ENCODE measurements at places on chromosomes 6 and 20.
A peak's percentile ranks its signal among the peaks of the same experiment; 100 is the strongest.

GRCh38 chr6:167491438-167492099 lies 166.7 kb downstream of the TTLL2 start:
- DNase-seq: no peak

DNA sequence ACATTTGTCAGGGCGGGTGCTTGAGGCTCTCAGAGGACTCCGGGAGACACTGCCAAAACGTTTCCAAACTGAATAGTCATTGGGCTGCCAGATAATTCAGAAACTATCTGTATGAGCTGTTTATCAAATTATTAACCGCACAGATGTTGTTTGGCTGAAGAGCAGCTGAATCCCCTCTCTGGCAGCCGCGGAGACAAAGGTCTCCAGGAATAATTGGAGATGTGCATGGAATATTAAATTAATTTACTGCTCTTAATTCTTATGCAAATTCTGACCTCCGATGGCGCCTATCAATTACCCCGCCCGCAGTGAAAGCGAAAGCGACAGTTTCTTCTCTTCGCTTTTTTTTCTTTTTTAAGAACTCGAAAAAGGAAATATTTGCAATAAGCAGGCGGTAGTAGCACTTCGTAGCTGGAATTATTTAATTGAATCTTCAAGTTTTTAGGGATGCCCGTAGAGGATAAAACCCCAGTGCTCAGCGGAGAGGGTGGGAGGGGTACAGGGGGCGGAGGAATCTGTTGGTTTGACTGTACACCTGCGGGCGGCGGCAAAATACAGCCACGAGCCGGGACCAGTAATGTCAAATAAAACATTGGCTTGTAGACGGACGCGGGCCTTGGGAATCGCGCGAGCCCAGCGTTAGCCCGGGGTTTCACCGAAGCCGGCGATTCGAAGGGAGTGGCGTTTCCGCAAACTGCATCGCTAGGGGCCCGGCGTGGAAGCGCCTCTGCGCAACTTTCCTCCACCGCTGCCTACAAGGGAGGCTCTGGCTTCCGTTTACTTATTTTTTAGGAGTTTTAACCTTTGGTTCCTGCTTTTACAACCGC lies 6.2 kb downstream of the LINC00237 start:
- peak; percentile 58 for DNase-seq

GRCh38 chr6:110140650-110141049 lies 38.8 kb downstream of the WASF1 start:
- DNase-seq: no peak

DNA sequence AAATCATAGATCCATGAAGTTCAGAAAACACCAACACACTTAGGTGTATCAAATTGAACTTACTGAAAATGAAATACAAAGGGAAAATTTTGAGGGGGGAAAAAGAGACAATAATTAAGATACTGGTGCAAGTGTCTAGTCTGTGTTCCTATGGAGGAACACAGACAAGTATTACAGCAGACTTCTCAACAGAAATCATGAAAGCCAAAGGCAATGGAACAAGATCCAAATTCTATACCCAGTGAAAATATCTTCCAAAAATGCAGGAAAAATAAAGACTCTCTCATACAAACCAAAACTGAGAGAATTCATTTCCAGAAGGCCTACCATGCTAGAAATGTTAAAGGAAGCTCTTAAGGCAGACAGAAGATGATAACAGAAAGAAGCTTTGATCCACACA lies 63.1 kb downstream of the NRN1 start:
- no peak for DNase-seq

DNA sequence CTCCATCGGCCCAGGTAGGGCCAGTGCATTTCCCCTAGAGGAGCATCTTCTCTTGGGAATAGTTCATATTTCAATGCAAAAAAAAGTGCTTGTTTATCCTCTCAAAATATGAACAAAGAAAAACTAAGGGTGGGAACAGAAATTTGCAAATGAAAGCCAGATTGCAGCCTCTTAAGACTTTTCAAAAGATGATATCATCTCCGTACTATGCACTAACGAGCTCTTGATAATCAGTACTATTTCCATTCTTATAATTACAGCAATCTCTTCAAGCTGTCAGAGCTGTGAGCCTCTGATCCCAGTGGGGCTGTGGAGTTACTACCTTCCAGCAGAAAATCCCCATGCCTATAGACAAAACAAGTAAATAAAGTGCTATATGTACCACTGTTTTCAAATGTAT lies 77.1 kb downstream of the SOD2 start:
- no peak for DNase-seq

GRCh38 chr20:35012227-35013069 lies 56.8 kb downstream of the MYH7B start:
- no peak for DNase-seq

- no peak for DNase-seq
Measured at GRCh38 chr6:43713643-43714310, 26.2 kb upstream of the MRPS18A start.

DNA sequence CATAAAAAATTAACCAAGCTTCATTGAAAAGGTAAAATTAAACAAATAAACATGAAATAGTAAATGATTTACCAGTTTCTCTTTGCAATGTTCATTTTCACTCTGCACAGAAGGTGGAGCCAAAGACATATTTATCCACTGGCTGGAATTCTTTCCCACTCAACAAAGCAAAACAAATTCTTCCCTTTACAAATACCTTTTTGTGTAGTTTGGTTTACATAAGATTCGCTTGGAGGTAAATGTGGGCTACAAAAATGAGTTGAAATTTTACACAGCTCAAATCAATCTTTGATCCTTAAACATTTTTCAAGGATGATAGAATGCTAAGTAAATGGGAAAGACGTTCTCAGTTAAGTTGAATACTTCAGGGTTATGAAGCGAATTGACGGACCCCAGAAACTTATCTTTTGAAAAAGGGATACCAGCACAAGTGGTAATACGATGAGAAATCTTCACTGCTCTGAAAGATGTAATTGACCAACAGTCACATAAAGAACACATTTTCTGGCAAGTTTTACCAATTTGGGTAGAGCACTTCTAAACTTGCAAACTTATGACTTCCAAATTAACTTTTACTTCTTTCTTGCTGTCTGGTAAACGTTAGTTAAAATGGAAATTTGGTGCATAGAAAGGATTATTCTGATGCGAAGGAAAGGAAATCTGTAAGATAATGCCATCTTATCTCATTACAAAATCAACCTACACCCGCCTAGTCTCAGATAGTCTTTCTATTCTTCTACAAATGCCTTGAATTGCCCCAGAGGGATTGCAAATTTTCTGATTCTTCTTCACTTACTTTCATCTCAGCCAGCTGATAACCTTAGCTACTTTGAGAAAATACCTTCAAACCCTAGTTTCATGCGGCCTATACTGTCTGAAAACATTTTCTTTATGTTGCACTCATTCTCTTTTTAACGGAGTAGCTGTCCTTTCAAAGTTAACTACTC lies 4.7 kb upstream of the GJA1 start:
- no peak for DNase-seq

GRCh38 chr6:35473075-35473849 lies 5.1 kb downstream of the RPL10A start:
- peak; percentile 38 for DNase-seq

DNA sequence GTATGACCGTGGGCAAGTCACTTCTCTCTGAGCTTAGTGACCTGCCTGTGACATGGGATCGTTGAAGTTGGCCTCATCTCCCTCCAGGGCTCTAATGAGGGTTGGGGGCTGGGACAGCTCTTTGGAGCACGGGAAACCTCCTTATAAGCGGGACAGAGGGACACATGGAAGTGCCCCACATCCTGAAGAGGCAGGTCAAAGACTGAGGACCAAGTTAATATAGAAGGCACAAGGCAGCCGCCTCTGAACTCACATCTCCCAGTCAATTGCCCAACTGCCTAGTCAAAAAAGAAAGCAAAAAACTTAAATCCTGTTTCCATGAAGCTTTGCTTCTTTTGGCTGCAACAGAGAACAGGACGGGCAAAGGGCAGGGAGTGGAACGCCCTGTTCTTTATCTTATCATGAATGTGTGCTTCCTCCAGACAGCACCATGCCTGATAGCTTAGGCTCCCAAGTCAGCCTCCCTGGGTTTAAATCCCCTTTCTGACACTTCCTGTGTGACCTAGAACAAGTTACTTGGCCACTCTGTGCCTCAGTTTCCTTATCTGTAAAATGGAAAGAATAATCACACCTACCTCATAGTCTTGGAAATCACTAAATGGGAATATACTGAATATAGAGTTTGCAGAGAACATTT lies 27.1 kb downstream of the LBP start:
- DNase-seq: no peak

- DNase-seq: no peak
Measured at GRCh38 chr6:44685213-44685612, 297.7 kb downstream of the CDC5L start.

- DNase-seq: peak; percentile 24
Measured at GRCh38 chr6:28807682-28808280, 116.0 kb downstream of the TRIM27 start.

- DNase-seq: no peak
Measured at GRCh38 chr6:79571030-79571367, 33.8 kb upstream of the LCA5 start.

DNA sequence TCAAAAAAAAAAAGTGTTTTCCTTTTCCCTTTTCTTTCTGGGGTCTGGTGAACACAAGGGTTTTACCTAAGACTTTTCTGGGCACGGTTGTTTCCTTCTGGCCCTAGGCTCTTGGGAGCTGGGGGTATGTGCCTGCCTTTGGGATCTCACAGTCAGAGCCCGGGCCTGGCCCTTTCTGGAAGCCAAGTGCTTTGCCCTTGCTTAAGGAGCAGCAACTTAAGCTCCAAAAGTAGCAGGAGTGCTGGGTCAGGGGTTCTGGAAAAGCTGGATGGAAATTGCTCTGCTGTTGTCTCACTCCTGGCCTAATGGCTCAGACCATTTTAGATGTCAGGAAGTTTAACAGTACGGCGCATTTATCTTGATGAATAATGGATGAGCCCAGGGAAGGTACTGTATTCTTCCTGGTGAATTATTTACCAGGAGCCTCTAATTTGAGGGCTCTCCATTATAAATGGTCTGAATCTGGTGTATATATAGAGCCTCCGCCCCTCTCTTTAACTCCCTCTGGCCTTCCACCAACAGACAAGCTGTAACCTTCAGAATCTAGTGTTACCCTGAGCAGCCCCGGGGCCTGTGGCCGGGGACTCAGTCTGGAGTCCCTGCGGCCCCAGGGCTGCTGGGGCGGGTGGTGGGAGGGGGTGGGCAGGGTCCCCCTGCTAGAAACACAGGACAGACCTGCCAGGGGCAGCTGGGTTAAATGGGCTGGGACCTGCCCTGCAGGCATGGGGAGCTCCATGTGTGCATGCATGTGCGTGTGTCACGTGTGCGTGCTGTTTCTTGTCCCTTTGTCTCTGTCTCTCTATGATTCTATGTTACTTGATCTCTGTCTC lies 37.5 kb downstream of the PTK7 start:
- no peak for DNase-seq

- no peak for DNase-seq
Measured at GRCh38 chr6:125142618-125143017, 11.0 kb upstream of the TPD52L1 start.

GRCh38 chr20:31740208-31740607 lies 1.1 kb downstream of the TPX2 start:
- DNase-seq: peak; percentile 40

- DNase-seq: no peak
Measured at GRCh38 chr6:74137911-74138310, 441.9 kb downstream of the CD109 start.

DNA sequence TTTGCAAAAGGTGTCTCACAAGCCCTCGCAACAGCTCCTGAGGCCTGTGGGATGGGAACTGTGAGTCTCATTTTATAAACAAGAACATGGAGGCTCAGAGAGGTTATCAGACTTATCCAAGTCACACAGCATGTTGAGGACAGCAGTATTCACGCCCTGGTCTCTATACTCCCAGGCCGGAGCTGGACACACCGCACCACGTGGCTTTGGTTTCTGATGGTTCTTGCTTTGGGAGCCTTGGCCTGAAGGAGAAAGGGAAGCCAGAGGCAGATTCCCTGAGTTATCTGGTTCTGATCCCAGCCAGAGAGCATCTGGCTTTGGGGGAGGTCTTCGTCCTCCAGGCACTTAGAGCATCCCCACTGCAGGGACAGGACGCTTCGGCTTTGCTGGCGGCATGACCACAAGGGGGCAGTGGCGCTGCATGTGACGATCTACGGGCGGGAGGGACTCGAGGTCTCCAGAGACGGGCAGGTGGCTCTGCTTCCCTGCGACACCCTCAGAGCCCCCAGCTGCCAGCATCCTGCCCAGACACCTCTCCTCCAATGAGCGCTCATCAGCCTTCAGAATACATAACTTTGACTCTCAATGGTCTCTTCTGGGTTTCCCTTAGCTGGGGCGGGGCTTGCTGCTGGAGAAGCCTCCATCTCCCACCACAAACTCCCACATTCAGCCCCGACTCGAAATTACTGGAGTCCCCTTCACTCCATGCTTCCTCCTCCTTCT lies 51.4 kb upstream of the SAYSD1 start:
- peak; percentile 90 for DNase-seq

GRCh38 chr6:87251225-87251624 lies 71.2 kb upstream of the SMIM8 start:
- DNase-seq: no peak

GRCh38 chr6:15521582-15521981 lies 141.2 kb downstream of the DTNBP1 start:
- no peak for DNase-seq

DNA sequence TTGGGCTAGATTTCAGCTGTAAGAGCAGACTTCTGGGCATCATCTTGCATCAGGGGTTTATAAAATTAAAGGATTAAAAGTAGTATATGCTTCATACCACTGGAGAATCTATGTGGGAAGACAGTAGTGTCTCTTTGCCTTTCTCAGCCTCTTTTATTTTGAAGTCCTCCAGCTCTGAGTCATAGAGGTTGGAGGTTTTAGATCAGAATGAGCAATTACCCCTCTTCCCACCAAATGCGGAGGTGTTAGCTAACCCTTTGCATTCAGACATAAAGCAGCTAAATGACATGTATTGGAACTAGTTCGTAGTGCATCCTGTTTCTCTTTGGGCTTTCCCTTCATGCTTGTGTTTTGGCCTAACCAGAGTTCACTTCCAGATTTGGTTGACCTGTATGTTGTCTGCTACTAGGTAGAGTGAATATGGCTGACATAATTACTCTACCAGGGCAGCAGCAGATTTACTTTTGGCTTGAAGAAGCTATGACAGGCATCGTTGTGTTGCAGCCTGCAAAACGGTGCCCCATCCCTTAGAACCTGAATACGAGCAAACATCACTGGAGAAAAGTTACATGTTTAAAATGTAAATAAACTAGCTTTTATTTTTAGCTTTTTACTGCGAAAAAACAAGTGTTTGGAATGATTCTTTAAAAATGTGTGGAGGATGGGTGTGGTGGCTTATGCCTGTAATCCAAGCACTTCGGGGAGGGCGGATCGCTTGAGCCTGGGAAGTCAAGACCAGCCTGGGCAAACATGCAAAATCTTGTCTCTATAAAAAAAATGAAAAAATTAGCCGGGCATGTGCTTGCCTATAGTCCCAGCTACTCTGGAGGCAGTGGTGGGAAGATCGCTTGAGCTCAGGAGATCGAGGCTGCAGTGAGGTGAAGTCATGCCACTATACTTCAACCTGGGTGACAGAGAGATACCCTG lies 82.2 kb downstream of the MYO6 start:
- DNase-seq: peak; percentile 48

- DNase-seq: no peak
Measured at GRCh38 chr6:136076496-136076895, 173.6 kb downstream of the MTFR2 start.

GRCh38 chr20:37932074-37932473 lies 29.1 kb downstream of the VSTM2L start:
- no peak for DNase-seq
